Brain pericyte (primary cell): ENCODE measurements at places on chromosomes 2 and 18.

GRCh38 chr2:88669482-88670214 is 21.8 kb upstream of the RPIA start:
- DNase-seq = no peak

DNA sequence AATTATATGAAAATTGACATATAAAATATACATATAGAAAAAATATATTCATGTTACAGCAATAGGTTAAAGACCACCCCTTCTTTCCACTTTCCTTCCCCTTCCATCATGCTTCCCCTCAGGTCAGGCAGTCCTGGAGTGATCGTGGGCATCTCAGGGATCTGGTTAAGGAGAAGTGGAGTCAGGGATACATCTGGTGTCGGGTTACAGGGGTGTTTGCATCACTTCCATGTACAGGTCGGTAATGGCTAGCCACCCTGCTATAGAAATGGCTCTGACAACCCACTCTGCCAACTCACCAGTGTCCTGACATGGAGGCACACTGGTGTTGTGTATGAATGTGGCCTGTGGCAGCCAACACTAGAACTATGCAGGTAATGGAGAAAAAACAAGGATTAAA is 36.3 kb upstream of the LGALSL start:
- no peak for DNase-seq

- peak; percentile 37 for DNase-seq
These were observed 325.8 kb downstream of the DYSF start for GRCh38 chr2:71778936-71779773.

- peak; percentile 20 for DNase-seq
These were observed 31.5 kb upstream of the PDIA6 start for GRCh38 chr2:10844097-10844496.

DNA sequence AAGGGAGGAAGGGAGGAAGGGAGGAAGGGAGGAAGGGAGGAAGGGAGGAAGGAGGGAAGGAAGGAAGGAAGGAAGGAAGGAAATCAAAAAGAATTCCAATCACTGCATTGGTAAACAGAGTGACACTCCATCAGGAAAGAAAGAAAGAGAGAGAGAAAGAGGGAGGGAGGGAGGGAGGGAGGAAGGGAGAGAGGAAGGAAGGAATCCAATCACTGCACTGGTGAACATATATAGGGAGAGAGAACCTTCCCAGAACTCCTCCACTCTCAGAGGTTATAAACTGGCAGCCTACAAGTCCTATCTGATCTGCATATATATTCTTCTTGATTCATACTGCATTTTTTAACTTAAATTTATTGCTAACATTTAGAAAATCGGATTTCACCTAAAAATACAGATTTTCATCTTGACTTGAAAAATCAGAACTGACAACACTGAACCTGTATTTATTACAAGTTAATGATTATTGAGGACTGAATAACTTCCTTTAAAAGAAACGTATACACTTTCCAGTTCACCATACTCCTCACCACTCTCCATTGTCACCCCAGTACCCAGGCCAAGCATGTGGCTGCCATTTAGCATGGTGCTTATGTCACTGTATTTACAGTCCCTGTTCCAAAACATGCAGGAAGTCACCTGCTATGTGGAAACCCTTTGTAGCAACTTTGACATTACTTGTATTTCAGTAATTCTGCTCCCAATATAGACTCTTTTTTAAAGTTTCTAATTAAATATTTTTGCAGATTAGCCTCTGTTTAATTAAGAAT is 83.5 kb downstream of the ANTXR1 start:
- no peak for DNase-seq

GRCh38 chr2:143087033-143087432 is 42.2 kb upstream of the ARHGAP15 start:
- DNase-seq = no peak

GRCh38 chr2:20692081-20692480 is 25.1 kb downstream of the GDF7 start:
- DNase-seq = no peak

GRCh38 chr2:179449010-179449409 is 184.4 kb upstream of the SESTD1 start:
- DNase-seq = no peak

DNA sequence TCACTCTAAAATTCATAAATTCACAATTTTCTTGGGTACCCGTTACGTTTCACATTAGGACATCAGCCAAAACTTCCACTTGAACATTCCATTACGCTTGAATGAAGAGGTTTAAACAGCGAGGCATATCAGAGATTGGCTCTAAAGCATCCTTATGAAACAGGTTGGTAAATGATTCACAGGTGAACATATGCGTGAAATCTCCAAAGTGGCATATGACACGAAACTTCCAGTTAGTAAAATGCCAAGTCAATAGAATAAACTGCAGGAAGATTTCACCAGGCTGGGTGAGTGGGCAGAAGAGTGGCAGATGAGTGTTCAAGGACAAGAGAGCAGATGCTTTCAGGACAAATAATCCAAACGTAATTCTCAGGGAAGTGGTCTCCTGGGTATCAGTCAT is 33.9 kb upstream of the GLS start:
- no peak for DNase-seq

DNA sequence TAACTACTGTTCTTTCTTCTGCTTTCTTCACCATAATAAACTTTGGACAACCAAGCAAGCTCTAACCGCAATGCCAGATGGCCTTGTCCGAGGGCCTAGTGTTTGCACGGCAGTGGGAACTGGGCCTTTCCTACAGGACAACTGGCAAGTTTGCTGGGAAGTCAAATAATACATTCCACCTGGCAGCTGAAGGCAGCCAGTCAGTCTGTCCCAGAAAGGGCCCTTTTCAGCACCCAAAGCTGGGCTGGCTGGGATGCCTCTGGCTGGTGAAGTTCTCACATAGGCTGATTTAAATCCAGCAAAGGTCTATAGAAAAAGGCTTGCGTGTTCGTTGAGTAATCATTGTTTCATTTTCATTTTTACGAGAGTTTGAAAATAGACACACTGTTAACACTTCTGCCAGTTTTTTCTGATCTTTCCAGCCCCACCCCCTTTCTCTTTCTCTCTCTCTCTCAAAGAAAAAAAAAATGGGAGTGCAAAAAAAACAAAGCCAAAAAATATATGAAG is 110.0 kb upstream of the EPAS1 start:
- no peak for DNase-seq

DNA sequence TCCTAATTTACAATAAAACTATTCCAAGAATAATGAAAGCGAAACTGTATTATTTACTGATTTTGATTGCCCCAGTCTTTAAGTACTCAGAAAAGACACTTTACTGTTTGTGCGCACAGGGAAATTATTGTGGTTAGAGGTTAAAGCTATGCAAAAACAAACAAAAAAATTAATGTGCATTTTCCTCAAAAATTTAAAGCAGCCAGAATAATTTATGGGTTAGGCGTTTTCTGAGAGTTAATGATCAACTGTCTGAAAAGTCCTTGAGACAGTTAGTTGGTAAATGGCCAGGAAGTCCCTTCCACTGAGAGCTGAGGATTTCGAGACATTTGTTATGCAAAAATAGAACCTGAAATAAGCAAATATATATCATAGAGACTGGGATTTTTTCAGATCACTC is 143.3 kb downstream of the IRS1 start:
- DNase-seq = no peak

- no peak for DNase-seq
These were observed 27.4 kb upstream of the IL1RL1 start for GRCh38 chr2:102283996-102284395.

- no peak for DNase-seq
These were observed 25.0 kb upstream of the SPAG16 start for GRCh38 chr2:213259266-213259665.

DNA sequence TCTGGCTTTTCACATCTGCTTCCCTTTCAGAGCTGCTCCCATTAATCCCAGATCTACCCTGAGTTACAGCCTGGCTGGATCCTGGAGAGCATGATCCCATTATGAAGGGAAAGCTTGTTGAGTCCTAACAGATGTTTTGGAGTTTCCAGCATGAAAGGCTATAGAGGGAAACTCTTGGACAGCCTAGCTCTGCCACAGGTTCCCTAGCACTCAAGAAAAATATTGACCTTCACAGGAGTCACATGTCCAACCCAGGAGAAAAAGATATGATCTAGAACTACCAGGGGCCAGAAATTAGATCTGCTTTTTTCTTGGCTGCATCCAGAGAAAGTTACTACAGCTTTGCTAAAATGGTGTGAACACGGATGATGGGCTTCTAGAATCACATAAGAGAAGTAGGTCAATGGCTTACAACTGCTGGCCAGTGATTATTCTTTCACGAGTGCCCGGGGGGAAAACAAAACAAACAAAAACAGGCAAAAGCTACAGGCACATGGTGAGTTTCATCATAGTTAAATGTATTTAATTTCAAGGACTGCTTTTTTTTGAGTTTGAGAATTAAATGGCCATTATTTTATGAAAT is 15.9 kb downstream of the CCDC93 start:
- no peak for DNase-seq

GRCh38 chr2:86703704-86704361 is 16.3 kb upstream of the RMND5A start:
- no peak for DNase-seq

DNA sequence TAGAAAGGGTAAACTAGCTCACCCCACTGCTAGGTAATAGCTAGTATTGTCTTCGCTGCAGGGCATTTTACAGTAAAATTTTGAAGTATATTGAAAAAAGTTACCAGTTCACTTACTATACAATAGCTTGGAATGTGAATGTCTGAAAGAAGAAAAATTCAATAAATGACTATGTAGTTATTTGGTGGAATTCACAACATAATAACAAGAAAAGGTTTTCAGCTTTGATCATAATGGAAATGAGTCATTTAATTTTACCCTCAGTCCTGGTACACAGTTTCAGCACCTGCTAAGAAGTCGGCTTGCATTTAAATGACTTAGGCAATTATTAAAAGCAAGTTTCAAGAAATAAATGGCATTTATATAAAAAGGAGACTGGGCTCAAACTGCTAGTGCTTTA is 90.4 kb downstream of the NUP35 start:
- no peak for DNase-seq

- DNase-seq = peak; percentile 46
These were observed 61.8 kb downstream of the CDH2 start for GRCh38 chr18:28115149-28115550.

DNA sequence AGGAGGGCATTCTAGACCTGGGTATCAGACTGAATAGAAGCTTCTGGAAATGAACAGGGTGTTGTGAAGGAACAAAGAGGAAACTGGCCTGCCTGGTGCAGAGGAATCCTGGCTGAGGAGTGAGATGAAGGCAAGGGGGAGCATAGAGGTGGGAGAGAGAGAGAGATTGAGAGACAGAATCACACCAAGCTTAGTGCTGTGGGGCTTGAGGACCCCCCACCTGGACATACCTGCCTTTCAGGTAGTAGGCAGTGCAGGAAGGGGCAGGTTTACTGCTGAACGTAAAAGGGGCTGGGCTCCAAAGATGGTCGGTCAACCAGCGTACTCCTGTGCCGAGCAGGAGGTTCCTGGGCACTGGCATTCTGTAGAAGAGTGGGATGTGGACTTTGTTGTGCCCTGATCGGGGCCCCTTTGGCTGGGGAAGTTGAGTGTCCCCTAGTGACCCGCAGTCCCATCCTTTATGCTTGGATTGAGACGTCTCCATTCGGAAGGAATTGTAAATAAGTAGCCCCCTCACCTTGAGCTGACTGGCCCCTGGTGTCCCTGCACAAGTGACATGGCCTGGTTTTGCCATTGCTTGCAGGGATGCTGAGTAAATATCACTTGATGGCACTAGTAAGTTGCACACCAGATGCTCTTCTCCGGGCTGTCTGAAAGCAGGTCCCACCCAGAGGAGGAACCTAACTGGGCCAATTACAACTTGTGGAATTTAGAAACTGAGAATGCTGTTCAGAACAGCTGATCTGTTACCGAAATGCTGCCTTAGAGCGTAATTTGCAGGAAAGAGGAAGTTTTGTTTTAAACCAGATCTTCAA is 1.4 kb downstream of the UBE2F start:
- DNase-seq = no peak

DNA sequence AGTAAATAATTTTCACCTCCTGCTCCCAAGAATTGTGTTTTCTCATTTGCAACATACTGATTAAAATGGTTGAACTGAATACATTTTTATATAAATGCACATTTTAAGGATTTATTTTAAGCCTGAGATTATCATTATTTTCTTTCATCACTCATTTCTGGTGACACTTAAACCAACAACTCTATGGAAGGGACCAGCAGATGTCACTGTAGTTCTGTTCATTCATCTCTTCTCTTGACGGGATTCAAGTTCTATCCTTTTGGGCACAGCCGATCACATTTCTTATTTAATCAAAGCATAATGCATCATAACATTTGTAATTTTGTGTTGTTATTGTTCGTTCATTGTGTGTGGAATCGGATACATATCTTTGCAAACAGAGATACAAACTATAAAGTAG is 417.9 kb downstream of the HRH4 start:
- DNase-seq = no peak

DNA sequence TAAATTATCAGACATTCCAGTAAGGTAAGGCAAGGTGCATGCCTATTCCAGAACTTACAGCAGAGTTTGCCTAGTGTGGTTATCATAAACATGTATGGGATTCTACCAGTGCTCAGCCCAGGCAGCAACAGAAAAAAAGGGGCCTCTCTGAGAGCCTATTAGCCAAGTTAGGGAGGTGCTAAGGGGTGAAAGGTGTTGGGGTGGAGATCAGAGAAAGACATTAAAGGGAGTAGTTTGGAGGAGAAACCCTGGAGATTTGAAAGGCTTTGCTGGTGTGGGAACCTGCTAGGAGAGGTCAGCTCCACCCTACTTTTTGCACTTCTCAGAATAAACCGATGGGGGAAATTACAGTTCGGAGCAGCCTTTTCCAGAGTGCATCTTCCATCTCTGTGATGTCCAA is 2.9 kb downstream of the ARPC2 start:
- DNase-seq = no peak

- DNase-seq = no peak
These were observed 14.3 kb upstream of the SLC25A52 start for GRCh38 chr18:31774962-31775361.

DNA sequence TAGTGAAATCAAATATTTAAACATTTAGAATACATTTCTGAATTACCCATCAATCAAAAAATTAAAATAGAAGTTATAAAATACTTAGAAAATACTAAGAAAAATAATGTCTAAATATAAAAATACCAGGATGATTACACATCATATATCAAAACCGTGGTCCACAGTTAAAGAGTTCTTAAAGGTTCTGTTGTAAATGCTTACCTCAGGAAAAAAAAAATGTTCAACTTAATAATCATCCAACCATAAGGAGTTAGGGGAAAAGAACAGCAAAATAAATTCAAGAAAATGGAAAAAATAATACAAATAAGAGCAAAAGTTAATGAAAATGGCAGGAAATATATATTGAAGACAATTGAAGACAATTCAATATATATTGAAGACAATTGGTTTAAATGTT is 43.2 kb downstream of the PDE11A start:
- no peak for DNase-seq
